ENCODE measurements at places on chromosomes 11 and 22.

DNA sequence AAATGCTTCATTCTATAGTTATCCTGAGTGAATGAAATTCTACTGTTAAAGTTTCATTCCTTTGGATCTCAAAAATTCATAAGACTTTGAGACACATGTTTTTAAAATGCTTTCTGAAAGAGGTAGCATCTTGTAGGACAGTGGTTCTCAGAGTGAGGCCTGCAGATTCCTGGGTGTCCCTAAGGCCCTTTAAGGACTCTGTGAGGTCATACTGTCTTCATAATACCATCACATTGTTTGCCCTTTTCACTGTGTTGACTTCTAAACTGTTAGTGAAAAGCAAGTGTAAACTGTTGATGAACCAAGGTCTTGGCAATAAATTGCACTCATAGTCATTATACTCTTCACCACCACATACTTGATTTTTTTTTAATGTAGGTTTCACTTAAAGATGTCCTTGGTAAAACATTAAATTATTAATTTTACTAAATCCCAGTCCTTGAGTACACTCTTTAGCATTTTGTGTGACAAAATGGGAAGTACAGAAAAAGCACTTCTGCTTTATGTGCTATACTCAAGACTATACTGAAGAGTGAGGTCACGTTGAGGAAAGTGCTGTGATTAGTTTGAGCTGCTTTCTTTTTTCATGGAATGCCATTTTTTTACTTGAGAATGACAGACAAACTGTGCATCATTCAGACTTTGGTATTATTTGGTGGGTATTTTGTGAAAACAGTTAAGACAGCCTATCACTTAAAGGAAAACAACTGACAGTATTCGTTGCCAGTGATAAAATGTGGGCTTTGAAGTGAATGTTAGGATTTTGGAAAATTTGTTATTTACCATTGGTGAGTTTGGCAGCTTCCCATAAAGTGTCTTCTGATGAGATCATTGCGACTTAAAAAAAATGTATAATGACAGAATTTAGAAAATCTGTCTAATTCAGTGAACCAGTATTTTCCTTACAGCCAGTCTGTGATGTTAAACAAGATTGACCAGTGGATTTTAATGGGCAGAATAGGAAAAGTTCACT, 61.1 kb downstream of the SPECC1L start:
- DNase-seq = no peak

- DNase-seq = no peak
Observed at GRCh38 chr11:34516247-34517040, 2.9 kb upstream of the ELF5 start.

DNA sequence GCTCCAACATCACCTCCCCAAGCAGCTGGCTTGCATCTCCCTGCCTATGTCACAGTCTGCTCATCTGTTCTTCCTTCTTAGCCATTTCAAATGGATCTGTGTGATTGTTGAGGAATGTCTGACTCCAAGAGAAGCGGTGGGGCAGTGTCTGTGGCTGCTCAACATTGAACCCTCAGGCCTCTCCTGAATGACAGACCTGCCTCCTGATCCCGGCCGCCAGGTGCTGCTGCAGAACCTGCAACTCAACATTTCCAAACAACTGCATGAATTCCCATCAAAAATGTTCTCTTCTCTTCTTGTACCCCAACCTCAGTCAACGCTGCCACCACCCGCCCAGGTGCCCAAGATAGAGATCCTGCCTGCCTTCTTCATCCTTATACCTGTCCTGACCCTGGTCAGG, 132.5 kb downstream of the FBXO7 start:
- DNase-seq = no peak

DNA sequence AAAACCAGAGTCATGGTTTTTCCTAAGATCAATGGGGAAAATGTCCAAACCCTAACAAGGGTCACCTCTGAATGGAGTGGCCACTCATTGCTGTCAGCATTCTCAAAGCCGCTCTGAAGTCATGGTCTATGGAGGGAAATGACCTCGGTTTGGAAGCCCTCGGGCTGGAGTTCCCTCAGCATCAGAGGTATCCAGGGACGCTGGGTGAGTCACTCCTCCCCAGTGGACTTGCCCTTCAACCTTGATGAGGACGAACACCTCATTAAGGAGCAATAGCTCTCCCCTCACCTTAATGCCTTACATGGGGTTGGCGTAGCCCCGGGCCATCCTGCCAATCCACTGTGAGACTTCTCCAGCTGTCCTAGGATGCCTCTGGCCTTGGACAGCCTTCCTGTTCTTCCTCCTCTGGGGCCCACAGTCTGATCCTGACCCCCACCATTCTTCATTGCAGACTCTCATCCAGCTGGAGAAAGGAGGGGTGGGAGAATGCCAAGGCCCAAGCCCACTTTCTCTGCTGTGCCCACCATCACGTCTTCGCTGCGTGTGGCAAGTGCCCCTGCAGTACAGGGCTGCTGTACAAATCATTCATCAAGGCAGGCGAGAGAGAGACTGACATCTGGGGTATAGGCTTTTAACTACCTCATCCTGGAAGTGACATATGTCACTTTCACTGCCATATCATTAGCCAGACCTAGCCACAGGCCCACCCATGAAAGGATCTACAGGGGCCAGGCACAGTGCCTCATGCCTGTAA, 25.4 kb upstream of the MYH9 start:
- no peak for DNase-seq

GRCh38 chr11:64490562-64491216, 100.3 kb upstream of the SLC22A12 start:
- DNase-seq = no peak

- DNase-seq = no peak
Observed at GRCh38 chr11:128246810-128247594, 340.4 kb downstream of the ETS1 start.

DNA sequence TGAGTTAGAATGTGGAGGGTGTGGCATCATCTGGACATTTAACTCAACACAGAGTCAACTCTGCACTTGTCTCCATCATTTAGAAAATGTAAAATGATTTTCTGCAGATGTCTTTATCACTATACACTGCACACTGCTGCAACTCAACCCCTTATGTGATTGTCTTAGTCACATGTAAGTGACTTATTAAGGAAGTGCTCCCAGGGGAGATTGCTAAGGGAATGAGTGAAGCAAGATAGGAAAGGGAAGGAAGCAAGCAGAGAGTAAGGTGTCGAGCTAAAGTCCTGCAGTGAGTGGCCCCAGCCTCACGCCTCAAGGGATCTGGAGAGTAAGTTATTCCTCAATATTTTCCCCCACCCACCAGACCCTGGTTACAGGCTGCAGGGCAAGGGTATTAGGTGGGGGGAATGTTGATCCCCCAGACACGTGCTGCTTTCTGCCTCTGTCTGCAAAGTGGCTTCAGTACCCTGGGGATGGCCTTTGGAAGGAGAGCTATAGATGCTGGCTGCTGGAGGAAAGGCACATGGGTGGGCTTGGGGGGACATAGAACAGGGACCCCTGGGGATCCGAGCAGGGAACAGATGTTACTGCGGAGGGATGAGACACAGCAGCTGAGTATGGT, 7.2 kb upstream of the CBX6 start:
- DNase-seq = no peak

GRCh38 chr22:38286915-38287669, 14.3 kb upstream of the TMEM184B start:
- DNase-seq = no peak

DNA sequence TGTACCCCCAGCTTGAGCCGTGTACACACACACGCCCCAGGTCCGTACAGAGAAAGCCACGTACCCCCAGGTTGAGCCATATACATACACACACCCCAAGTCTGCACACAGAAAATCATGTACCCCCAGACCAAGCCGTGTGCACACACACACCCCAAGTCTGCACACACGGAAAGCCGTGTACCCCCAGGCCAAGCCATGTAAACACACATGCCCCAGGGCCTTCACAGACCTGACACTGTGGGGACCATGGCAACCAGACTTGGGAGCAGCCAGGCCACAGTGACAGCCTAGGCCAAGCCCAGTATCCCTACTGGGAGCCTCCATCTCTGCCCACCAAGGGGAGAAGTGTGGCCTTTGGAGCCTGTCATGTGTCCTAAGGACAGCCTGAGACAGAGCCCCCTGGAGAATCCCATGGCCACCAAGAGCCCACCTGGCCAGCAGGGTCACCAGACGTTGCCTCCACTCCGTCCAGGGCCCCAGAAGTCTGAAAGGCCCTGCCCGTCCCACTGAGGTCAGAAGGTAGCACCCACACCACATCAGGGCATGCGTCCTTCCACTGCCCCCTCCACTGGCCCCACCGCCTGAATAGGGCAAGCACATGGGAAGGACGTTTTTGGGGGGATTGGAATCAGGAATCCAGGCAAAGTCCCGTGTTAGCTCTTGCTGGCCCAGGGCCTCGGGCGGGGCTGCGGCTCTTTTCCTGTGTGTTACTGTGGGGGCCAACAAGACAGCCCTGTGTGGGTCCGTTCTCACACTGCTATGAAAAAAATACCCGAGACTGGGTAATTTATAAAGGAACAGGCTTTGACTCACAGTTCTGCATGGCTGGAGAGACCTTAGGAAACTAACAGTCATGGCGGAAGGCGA, 636.7 kb downstream of the TBC1D22A start:
- no peak for DNase-seq

- DNase-seq = no peak
Observed at GRCh38 chr11:45145083-45145378, 1.4 kb upstream of the PRDM11 start.

DNA sequence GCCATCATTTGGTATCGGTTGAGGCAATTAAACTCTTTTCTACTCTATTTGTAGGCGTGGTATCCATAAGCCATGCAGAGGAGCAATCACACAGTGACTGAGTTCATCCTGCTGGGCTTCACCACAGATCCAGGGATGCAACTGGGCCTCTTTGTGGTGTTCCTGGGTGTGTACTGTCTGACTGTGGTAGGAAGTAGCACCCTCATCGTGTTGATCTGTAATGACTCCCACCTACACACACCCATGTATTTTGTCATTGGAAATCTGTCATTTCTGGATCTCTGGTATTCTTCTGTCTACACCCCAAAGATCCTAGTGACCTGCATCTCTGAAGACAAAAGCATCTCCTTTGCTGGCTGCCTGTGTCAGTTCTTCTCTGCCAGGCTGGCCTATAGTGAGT, 8.4 kb downstream of the OR9G4 start:
- DNase-seq = no peak

- DNase-seq = no peak
Observed at GRCh38 chr22:44460691-44461375, 37.2 kb downstream of the RTL6 start.

DNA sequence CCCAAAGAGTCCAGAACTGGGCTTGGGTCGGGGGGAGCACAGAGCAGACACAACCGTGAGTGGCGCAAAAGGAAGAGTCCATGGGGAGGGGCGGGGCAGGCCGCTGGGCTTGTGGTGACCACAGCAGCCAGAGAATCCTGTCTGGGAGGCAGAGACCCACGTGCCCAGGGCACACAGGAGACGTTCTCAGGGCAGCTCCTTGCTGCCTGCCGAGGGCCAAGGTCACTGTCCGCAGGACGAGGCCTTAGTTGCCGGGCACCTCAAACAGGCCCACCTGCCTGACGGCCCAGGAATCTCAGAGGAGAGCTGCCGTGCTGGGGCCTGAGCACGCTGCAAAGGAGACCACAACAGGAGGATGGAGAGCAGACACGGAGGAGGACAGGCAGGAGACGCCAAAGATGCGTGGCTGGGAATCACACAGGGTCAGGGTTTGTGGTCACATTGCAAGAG, 87.8 kb downstream of the MYEOV start:
- no peak for DNase-seq

DNA sequence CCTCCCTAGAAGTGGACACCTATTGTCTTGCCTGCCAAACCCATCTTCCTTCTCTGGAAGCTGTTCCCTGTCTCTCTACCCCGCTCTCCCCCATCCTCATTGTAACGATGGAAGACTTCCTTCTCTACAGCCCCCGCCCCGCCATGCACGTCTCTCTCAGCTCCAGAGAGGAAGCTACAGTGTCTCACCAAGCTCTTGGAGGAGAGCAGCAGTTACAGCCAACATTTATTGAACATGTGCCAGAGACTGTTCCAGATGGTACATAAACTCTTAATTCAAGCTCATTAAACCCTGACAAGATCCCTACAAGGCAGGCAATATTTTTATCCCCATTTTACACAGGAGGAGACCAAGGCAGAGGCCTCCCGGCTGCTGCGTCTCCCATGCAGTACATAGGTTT, 15.1 kb downstream of the MCHR1 start:
- no peak for DNase-seq

GRCh38 chr11:18715476-18715875, 10.5 kb downstream of the IGSF22 start:
- no peak for DNase-seq

GRCh38 chr11:42762348-42762747, 549.4 kb upstream of the API5 start:
- no peak for DNase-seq

DNA sequence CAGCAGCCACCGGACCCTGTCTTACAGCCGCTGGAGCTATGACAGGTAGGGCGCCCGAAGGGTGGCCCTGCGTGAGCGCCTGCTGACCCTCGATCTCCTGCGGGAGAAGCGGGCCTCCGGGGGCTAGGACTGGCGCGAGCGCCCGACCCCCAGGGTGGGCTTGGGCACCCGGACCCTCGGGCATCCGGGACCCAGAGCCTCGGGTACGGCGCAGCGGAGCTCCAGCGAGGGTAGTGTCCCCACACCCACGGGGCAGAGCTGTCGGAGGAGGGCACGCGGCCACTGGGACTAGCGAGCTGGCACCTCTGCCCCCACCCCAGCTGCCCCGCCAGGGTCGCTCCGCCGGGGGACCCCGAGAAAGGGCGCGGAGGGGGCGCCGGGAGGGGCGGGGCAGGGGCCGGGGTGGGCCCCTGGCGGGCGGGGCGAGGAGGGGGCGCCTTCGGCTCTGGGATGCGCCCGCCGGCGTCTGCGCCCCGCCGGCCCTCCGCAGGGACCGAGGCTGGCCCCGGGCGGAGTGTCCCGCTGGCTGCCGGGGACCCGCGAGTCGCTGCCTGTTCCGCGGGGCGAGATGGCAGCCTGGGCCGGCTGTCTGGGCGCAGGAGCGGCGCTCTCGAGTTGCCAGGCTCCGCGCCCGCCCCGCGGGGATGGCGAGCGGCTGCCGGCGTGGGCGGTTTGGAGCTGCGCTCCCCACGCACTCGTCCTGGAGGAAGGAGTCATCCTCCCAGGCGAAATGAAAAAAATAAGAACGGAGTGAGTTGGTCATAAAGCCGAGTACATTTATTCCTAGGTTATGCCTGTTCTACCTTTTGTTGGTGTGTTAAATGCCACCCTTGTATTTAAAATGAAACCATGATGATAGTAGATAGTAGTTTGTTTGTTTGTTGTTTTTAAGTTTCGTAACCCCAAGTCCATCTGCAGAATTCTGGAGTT, 32.4 kb downstream of the EIF3F start:
- DNase-seq = no peak

Data from NCI-H2107 (cell line).